ENCODE measurements at places on chromosomes 2 and 18.

DNA sequence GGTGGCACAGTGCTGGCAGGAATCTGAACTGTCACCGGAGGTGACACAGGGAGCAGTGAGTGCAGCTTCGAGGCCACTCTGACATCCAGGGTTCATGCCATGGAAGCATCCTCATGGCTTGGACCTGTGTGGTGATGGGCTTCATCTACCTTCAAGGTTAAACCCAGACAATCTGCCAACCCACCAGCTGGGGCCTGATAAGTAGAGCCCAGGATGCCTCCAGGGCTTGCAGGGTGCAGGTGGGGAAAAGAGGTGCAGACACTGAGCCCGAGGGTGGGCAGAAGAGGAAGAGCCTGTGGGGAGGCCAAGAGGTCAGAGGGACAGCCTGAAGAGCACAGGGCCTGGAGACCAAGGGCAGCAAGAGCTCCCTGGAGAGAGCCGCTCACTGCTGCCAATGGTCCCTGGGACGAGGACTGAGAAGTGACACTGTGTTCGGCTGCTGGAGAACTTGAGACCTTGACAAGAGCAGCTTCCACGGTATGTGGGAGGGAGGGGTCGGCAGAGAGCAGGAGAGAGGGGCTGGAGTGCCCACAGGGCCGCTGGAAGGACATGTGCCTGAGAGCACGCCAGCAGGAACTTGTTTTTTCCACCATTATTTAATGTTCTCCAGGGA is 8.1 kb upstream of the HES6 start:
- DNase-seq = no peak

- no peak for DNase-seq
These were observed 20.2 kb downstream of the PIK3C3 start for GRCh38 chr18:41975284-41975683.

DNA sequence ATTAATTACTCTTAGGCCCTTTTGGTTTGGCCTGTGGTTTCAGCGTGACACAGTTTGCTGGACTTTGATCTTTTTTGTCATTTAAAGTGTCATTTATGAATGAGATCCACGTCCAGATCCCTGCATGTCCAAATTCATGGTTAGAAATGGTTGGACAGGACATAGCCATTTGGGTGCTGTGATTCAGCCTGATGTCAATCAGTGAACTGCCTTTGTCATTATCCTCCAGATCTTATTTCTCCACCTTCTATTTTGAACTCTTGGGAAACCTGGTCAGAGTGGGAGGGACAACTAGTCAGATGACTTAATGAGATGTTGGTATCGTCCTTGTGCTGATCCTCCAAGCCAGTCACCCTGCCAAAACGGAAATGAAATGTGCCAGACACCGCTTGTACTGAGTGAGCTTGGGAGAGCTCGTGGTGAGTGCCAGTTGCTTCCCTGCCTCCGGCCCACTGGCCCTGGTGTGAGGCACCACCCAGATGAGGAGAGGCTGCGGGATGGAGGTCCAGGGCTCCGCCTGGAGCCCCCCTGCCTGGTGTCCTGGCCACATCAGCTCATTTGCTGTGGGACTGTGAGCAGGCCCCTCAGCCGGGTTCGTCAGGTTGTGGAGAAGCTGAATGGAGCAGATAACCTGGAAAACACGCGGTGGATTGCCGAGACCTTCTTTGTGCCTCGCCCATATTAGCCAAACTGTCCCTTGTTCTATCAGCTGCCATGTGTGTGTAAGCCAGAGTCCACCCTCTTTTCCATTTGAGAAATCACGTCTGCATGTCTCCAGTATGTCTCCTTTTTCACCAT is 70.1 kb downstream of the DGKD start:
- DNase-seq = no peak

GRCh38 chr18:22253676-22254075 is 84.3 kb downstream of the GATA6 start:
- no peak for DNase-seq

DNA sequence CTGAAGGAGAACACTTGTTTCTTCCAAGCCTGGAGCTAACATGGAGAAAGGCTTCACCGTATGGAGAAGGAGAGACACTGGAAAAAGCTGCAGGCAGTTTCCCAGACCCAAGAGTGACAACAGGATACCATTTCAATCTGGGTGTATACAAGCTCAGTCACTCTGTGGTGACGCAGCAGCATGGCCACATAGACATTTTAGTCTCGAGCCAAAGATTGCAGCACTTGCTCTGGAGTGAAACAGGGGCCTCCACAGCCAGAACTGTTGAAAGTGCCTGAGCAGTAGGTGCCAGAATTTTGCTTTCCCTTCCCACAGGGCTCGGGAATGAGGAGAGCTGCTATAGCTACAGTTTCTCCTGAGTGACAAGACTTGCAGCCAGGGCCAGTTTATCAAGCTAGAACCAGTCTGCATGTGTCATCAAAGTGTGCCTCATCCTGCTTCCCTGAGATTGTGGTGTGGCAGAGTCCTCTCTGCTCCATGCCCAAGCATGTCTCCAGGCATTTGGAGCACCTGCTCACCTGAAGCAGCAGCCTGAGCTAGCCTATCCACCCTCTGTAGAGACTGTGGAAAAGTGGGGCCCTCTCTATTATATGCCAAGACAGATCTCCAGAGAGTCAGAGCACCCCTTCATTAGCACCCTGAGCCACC is 234.6 kb upstream of the CDH19 start:
- no peak for DNase-seq

DNA sequence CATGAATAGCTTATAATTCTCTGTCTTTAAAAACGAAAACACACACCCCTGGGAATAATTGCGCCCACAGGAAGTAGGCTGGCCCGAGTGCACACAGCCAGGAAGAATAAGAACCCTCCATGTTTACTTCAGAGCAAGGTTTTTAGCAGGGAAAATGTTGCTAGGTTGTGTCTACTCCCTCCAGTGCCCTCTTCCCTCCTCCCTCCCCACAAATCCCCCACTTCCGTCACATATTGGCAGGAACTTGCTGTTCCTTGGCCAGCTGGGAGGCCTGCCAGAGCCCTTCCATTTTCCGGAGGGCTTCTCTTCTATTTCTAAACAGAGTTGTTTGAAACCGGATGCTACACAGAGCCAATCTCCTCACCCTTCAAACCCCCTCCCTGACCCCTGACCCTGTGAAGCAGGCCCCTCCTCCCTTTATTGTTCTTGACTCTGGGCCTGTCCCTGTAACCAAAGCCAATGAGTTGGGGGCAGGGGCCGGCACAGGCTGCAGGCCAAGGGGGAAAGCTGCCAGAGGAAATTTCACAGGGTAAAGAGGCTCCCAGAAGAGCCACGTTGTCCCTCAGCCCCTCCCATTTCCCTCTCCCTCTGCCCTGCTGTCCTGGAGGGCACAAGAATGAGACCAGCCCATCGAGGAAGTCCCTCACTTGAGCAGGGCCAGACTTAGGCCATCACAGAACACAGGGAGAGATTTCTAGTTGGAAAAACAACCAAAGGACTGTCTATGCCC is 49.8 kb upstream of the LGALSL start:
- DNase-seq = peak; percentile 51

- DNase-seq = no peak
These were observed 52.0 kb downstream of the FBXO36 start for GRCh38 chr2:229974266-229974665.

- DNase-seq = no peak
These were observed 142.1 kb downstream of the CDCA7 start for GRCh38 chr2:173496746-173497145.

GRCh38 chr2:58081000-58081399 is 34.4 kb downstream of the VRK2 start:
- DNase-seq = no peak

- DNase-seq = no peak
These were observed 295.1 kb upstream of the RND3 start for GRCh38 chr2:150782613-150783012.

- no peak for DNase-seq
These were observed 5.5 kb upstream of the MGAT4A start for GRCh38 chr2:98736464-98736889.

DNA sequence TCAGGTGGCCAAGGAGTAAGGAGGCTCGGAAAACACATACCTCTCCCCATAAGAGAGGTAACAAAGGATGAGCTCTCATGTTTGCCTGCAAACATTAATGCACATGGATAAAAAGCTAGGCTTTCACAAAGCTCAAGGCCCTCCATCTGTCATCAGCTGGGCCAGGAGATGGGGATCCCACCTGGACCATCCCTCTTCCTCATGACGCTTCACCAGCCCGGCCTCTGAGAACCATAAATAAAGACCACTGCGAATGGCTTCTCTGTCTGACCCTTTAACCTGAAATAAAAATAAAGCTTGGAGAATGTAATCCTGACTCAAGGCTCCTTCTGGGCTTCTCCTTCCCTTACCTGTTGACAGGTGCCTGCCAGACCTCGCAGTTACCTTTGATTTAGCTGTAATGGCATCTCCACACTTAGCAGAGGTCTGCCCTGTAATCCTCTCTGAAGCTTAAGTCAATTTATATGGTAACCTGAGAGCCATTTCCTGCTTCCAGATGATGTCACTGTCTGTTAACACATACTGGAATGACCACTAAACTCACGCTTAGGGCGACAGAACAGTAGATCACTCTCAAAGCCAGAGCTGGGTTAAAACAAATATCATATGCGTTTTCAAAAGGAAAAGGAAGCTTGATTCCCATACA is 29.3 kb upstream of the FOXI3 start:
- DNase-seq = no peak

DNA sequence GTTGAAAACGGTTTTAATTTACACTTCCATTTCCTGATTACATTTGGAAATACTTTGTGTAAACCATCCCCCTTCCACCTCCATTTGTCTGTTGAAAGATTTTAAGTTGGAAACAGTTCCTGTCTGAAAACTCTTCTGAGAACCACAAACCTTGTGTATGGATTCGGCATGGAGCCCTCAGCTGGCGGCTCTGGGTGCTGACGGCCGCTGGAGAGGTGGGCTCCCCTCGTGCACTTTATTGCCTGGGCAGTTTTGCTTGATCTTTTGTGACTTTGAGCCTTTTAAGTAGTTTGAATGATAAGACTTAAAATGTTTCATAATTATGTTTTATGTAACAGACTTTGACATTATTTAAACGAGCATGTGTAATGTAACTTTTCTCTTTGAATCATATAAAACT is 11.1 kb downstream of the KLF11 start:
- no peak for DNase-seq

- DNase-seq = no peak
These were observed 1.4 kb downstream of the DOCK10 start for GRCh38 chr2:225040856-225041206.

DNA sequence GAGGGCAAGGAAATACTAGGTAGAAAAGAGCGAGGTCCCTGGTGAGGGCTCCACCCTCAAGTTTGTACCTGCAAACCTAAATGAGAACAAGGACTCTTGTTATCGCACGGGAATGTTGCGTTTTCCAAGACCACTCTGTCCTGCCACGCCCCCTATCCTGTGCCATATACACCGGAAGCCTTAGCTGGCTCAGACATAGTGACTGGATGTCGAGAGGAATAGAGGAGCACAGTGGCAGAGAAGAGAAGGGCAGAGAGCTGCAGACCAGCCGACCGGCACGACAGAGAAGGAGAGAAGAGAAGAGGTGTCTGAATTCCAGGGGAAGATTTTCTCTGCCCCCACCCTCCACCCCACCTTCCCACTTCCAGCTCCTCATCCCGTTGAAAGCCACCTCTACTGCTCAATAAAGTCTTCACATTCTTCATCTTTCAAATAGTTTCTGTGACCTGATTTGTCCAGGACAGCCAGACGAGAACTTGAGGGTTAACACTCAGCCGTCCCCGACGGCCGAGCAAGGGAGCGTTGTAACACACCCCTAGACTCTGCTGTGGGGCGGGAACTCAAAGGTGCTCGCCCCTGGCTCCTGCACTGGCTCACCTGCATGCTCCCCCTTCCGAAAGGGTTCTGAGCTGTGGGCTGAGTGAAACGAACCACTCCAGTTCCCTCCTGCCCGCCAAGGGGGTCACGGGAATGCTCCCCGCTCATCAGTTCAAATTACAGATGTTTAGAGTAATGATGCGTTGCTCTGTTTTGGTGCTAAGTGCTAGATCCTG is 24.9 kb upstream of the COL3A1 start:
- DNase-seq = no peak

GRCh38 chr2:235106874-235107639 is 155.2 kb downstream of the SH3BP4 start:
- DNase-seq = no peak

- DNase-seq = no peak
These were observed 35.1 kb downstream of the MAPRE2 start for GRCh38 chr18:35076135-35076924.

DNA sequence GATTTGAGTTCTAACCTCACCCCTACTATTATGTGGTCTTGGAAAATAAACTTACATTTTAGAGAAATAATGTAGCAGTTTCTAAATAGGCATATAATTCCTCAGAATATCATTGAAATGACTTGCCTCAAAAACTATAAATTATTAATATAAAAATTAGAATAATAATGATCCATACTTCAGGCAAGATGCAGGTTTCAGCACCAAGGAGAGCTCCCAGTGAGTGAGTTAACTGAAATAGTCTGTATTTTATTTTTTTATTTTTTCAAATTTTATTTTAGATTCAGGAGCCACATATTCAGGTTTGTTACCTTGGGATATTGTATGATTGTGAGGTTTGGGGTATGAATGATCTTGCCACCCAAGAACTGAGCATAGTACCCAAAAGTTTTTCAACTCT is 472.2 kb upstream of the DCC start:
- DNase-seq = no peak

GRCh38 chr2:9594366-9595054 is 36.3 kb downstream of the YWHAQ start:
- DNase-seq = no peak

GRCh38 chr2:97774425-97774824 is 61.0 kb downstream of the ZAP70 start:
- DNase-seq = no peak

GRCh38 chr2:38532366-38532765 is 70.4 kb downstream of the HNRNPLL start:
- no peak for DNase-seq

- no peak for DNase-seq
These were observed 61.4 kb downstream of the ZEB2 start for GRCh38 chr2:144458541-144458940.

DNA sequence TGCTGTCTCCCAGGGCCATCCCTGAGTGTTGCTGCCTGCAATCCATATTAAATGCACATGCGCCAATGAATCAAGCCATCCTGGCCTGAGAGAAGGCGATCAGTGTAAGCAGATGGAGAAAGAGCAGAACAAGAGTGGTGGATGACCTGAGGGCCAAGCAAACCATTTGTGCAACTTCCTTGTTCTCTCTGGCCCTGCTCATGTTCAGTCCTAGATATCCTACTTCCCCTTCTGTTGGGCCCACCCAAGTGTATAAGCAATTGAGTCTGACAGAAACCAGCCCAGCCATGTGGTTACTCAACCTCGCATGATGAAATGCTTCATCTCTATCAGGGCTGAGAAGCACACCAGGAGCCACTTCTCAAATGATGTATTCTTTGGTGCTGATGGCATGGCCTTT is 383.1 kb upstream of the ID2 start:
- DNase-seq = peak; percentile 38

- DNase-seq = no peak
These were observed 3.5 kb downstream of the ESPNL start for GRCh38 chr2:238103465-238104225.

DNA sequence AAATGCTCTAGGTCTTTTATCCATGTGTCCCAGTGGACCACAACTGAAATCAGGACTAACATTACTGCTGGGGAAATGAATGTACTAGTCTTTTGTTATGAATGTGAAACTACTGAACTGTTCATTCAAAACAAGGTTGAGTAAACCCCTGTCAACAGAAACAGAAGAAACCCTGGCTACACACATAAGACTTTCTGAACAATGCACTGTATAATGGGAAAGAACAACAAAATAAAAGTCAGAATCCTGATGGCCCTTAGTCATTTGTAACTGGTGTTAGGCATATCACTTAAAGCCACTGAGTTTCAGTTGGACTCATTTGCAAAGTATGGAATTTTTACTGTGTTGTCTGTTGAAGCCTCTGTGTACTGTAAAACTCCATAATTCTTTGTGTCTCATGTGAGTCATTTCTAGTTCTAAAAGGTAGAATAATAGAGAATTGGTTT is 77.0 kb upstream of the UBXN4 start:
- no peak for DNase-seq

All from bone marrow (tissue), 2 donors.